ENCODE measurements at places on chromosomes 16 and 17. TPM values are rescaled to one million over a fixed set of nuclear protein-coding genes. Genes with fewer than 3 reads are reported as not detected.

Gene ALOX12
- under 0.01 TPM for total RNA-seq

Gene CDH8
- 1.3 TPM for total RNA-seq

Gene GGT6
- not detected for total RNA-seq

Gene CA7
- total RNA-seq, result not detected

Gene DRC3
- 0.33 TPM for total RNA-seq

Gene NPIPB6
- 0.49 TPM for total RNA-seq

Gene GDPD3
- 0.76 TPM for total RNA-seq

Gene KRT20
- under 0.01 TPM for total RNA-seq

Gene LLGL2
- total RNA-seq, result 8.3 TPM

Gene ADPRM
- 5.4 TPM for total RNA-seq

Gene TPSG1
- total RNA-seq, result not detected

Gene TNP2
- total RNA-seq, result not detected

Gene EVI2A
- total RNA-seq, result not detected

Gene HSD17B1
- 4.4 TPM for total RNA-seq

Gene MBTD1
- total RNA-seq, result 2.3 TPM

Gene ELMO3
- total RNA-seq, result 2.3 TPM

Gene CLEC19A
- total RNA-seq, result not detected

Gene FBXL16
- total RNA-seq, result under 0.01 TPM

Gene RUNDC3A
- total RNA-seq, result 2.3 TPM

Gene HSD17B2
- total RNA-seq, result 0.33 TPM

Gene TBC1D3
- total RNA-seq, result not detected

Gene PSMD11
- 45.4 TPM for total RNA-seq

Gene TPPP3
- total RNA-seq, result 2.9 TPM

Gene OR4D1
- total RNA-seq, result not detected

Gene ITGB4
- total RNA-seq, result 4.1 TPM

Gene HBA1
- not detected for total RNA-seq

Gene CUEDC1
- total RNA-seq, result 16.3 TPM

Gene PRAC2
- total RNA-seq, result not detected

Gene RECQL5
- 13.2 TPM for total RNA-seq

Gene KRT36
- not detected for total RNA-seq

Gene PIRT
- total RNA-seq, result not detected

Gene KRT9
- not detected for total RNA-seq

Gene KIF2B
- total RNA-seq, result not detected

Gene EPX
- total RNA-seq, result not detected

Gene PIK3R5
- total RNA-seq, result not detected

Gene CDH13
- 98.6 TPM for total RNA-seq

Gene GNG13
- total RNA-seq, result not detected

Gene XYLT1
- 2.8 TPM for total RNA-seq

Gene LRRC37A
- total RNA-seq, result 1.5 TPM

Gene KRT12
- total RNA-seq, result 0.13 TPM

Gene ADGRG1
- total RNA-seq, result 23.8 TPM

Gene ZFP1
- 6.5 TPM for total RNA-seq

Gene MT1H
- 8.6 TPM for total RNA-seq

Gene HOXB6
- 14.5 TPM for total RNA-seq

Gene RASL10B
- total RNA-seq, result 2.8 TPM

Gene BICDL2
- not detected for total RNA-seq

Gene RNPS1
- total RNA-seq, result 250 TPM

Gene KCNH6
- total RNA-seq, result not detected
